ENCODE measurements at places on chromosomes 4 and X.

DNA sequence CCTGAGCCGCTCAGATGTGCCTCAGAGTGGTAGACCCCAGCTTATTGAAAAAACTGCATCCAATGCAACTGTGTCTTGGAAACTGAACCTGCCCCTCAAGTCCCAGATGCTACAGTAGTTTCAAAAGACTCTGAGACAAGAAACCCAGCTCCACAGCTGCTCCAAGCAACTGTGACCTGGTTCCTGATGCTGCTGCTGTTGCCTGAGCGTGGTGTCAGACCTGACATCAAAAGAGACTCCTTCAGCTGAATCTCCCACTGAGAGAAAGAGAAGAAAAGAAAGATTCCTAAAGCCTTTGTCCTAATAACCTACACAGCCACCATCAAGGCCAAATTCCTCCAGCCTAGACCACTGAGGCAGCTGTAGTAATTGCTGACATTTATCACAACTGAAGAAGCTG is 630.1 kb downstream of the STIM2 start:
- no peak for DNase-seq

GRCh38 chr4:25320336-25320735 is 7.8 kb downstream of the ZCCHC4 start:
- no peak for DNase-seq

DNA sequence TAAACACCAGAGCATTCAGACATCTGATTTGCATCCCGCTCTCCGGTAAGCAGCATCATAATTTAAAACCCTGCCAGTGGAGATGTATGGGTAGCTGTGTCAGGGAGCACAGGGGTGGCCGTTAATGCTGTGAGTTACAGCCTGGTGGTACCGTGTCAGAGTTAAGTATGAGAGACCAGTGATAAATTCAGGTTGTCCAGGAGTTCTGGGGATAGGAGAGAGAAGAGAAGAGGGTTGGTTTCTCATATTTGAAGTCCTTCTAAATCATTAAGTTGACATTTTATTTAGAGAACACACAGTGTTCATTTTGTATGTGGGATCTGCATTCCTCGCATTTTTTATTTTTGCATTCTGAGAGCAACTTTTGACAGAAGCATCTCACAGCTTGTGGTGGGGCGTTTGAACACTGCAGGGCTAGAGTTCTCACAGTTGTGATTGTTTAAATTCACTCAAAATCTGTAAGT is 157.6 kb downstream of the DCLK2 start:
- no peak for DNase-seq

DNA sequence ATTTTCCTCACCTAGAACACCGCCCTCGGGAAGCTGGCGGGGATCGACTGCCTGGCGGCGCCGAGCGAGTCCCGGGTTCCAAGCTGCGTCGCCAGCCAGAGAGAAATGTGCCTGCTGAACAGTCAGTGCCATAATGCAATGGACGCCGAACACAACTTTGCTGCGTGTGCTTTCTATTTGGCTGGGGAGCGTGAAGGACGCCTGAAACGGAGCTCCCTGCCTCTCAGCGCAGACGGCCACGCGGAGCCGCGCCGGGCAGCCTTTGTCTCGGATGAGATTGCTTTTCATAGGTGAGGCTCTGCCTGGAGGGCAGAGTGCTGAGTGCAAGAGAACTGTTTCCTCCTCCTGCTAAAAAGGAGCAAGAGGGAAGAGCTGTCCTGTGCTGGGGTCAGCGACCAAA is 107.7 kb upstream of the BCOR start:
- DNase-seq: no peak

DNA sequence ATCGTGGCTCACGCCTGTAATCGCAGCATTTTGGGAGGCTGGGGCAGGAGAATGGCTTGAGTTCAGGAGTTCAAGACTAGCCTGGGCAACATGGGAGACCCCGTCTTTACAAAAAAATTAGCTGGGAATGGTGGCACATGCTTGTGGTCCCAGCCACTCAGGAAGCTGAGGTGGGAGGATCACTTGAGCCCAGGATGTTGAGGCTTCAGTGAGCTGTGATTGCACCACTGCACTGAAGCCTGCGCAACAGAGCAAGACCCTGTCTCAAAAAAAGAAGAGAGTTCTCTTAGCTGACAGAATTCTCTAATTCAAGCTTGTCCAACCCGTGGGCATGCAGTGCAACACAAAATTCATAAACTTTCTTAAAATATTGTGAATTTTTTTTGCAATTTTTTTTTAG is 95.6 kb upstream of the CBR4 start:
- no peak for DNase-seq

GRCh38 chr4:68883870-68884269 is 67.7 kb downstream of the UGT2A3 start:
- no peak for DNase-seq

- no peak for DNase-seq
These were observed 357.2 kb upstream of the FAM241A start for GRCh38 chr4:111788099-111788498.

DNA sequence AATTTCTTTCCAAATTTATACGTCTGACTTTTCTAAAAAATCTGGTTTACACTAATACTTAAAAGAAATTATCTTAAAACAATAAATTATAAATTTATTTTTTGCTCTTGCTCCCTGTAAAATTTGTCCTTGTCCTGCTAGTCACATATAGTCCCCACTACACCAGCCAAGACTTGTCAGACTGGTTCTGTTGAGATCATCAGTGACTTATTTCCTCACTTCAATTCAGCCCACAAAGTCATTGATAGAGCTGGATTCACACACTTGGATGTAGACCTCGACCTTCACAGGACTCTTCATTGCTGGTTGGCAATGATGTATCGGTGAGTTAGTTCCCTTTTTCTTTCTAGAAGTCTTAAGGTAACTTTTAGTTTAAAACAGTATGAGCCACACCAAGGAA is at the start of gene TMPRSS11E:
Gene TMPRSS11E (plus strand): TSS at position 263 of the 400 bp plus-strand sequence. CDS start 50 bp downstream, at position 313.
- no peak for DNase-seq

DNA sequence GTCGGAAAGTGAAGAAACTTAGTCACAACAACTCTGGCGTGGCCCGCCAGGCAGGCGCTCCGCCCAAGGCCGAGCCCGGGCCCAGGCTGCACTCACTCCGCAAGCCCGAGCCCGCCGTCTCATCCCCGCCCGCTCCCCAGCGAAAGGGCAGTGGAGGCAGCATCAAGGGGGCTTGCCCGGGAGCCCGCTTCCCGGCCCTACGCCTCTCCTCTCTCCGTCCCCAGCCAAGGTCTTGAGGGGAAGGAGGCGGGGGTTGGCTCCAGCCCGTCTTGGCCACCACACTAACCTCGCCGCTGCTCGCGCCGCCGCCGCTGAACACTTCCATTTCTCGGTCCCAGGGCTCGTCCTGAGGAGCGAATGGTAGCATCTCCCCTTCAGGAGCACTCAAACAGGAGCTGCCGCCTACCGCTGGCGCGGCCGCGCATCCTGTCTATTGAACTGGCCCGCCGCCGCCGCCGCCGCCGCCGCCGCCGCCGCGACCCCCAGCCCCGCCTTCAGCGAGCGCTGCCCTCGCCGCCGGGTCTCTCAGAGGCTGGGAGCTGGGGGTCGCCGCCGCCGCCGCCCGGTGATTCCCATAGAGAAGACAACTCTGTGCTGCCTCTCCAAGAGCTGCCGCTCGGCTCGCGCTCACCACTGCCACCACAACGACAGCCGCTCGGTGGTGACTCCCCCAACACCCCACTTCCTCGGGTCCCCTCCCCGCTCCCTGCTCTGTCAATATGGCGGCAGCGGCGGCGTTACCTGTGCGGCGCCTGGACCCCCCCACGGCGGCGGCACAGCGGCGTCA is at the start of gene RPS6KA6:
Gene RPS6KA6 (minus strand): TSS at position 667 of the 787 bp plus-strand sequence. CDS start 300 bp downstream, at position 367.
- DNase-seq: no peak

- no peak for DNase-seq
These were observed 87.0 kb downstream of the EFNB1 start for GRCh38 chrX:68915778-68916177.

- no peak for DNase-seq
These were observed 1756.9 kb upstream of the TENM3 start for GRCh38 chr4:180486342-180486741.
